ENCODE measurements at places on chromosomes 5 and 9. TPM values are rescaled to one million over a fixed set of nuclear protein-coding genes. Genes with fewer than 3 reads are reported as not detected.

Gene DMRT3
- 1.0 TPM for total RNA-seq

GRCh38 chr9:37149666-37150308 lies 29.4 kb downstream of the ZCCHC7 start:
- no peak for DNase-seq
- no peaks in the 10 kb centered on the region for H3K27me3 ChIP-seq
- no peak overlapping the region for H3K27ac ChIP-seq
- H3K4me3 ChIP-seq = no peak overlapping the region
- no peaks in the 10 kb centered on the region for H3K36me3 ChIP-seq
- no peaks in the 10 kb centered on the region for H3K4me1 ChIP-seq

Gene SLC36A3
- not detected for total RNA-seq

Gene TEK
- 7.4 TPM for total RNA-seq

DNA sequence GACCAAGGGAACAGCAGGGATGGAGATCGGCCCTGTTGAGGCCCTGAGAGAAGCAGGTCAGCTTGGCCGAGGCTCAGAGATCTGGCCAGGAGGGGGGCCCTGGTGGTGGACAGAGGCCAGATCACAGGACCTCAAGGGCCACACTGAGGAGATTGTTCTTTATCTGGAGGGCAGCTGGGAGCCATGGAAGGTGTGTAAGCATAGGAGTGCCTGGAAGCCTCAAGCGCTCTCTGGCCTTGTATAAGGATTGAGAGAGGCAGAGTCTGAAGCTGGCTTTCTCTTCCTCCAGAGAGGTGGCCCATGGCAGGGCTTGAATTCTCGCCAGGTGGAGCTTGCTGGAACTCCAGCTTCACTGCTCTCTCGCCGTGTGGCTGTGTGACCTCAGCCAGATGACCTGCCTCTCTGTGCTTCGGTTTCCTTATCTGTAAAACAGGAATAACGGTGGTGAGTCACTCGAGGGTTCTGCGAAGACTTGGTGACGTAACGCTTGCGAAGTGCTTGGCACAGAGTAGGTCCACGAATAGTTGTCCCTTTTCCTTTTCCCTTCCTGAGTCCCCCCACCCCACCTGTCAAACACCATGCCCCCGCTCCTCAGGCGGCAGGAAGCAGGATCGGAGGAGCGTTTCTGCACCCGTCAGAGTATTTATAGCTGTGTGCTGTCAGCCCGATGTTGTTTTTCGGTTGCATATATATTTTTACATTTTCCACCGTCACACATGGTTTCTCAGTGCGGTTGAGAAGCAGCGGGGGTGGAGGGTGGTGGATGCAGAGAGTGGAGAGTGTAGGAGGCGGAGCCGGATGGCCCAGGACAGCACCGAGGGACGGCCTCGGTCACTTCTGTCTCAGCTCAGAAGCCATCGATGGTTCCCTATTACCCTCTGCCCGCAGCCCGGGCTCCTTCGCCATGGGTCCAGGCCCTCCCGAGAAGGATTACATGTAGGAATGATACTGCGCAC lies 17.0 kb upstream of the CRB2 start:
- H3K36me3 ChIP-seq = no peaks in the 10 kb centered on the region
- peak overlapping the region; percentile 39 for H3K27ac ChIP-seq
- H3K4me1 ChIP-seq = peaks cover 27% of the 10 kb centered on the region
- peak overlapping the region; percentile 41 for H3K4me3 ChIP-seq
- H3K27me3 ChIP-seq = no peaks in the 10 kb centered on the region

Gene VCAN
- total RNA-seq = 36.1 TPM

DNA sequence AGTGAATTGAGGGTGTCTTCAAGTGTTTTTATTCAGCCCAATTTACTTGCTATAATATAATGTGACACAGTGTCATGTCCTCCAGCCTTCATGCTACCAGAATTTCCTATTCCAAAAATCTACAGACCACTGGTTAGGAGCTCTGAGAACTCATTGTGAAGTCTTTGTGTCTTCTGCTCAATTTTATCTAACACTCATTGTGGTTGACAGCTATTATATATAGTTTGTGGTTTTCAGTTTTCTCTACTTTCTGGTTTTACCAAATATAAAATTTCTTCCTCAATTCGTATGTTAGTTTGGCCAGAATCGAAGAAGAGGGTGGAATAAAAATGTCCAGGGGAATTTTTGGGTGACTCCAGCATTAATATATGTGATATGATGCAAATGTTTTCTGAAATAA lies 509.3 kb upstream of the NUDT12 start:
- DNase-seq = no peak
- no peaks in the 10 kb centered on the region for H3K36me3 ChIP-seq
- H3K4me3 ChIP-seq = no peak overlapping the region

- DNase-seq = no peak
- no peaks in the 10 kb centered on the region for H3K27me3 ChIP-seq
- no peaks in the 10 kb centered on the region for H3K36me3 ChIP-seq
- peak overlapping the region; percentile 29 for H3K4me3 ChIP-seq
- H3K4me1 ChIP-seq = peaks cover 17% of the 10 kb centered on the region
Observed at GRCh38 chr5:181217111-181217802, 5.8 kb upstream of the TRIM41 start.

DNA sequence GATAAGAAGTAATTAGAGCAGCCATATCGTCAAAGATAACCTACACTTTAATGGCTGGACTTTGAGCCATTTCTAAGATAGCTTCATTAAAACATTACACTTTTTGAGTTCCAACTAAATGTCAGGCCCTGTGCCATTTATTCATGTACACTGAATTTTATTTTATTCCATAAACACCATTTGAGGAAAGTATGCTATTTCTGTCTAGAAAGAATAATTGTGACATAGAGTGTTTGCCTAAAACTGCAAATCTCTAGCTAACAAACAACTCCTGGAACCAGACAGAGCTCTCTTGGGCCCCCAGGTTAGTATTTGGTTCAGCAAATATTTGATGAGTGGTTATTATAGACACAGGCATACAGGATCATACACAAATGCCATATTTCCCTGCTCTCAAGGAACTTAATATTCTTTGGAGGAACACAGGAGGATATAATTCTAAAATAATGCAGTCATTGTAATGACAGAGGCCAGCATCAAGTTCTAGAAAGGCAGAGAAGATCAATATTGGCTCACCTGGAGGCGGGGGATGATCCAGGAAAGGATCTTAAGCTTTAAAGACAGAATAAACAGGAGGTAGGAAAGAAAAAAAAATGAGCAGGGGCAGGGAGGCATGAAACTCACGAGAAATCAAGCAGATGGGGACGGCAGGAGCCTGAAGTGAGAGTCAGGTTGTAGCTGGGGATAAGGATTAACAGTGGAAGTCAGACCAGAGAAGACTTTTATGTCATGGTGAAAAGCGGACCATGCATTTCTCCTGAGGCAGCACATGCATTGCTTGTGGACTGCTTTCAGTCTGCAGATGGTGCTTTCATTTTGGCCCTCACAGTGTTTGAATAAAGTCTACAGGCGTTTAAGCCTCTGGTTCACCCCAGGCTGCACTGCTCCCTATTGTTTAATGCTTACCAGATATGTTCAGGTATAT lies 127.7 kb downstream of the GCNT1 start:
- no peak overlapping the region for H3K27ac ChIP-seq
- DNase-seq = no peak
- H3K4me1 ChIP-seq = no peaks in the 10 kb centered on the region
- no peak overlapping the region for H3K4me3 ChIP-seq
- no peaks in the 10 kb centered on the region for H3K27me3 ChIP-seq

DNA sequence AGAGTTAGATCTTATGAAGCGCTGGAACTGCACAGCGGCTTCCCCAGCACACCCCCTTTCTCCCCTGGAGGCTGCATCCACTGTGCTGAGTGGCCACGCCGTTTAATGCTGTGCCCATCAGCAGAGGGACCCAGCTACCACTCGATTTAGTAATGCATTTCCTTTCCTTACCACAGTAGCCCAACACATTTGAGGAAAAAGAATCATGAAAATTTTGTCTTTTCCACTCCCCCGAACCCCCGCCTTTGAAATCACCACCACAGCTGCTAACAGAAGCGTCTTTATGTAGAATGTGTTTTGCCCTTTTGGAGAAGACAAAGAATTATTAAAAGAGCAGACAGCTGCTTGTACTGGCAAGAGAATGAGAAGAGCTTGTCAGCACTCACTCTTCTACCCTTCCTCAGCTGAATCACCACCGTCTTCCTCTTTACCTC lies 73.2 kb downstream of the ACER2 start:
- no peak overlapping the region for H3K4me3 ChIP-seq
- no peaks in the 10 kb centered on the region for H3K4me1 ChIP-seq
- no peak for DNase-seq
- H3K36me3 ChIP-seq = no peaks in the 10 kb centered on the region
- H3K27me3 ChIP-seq = peaks cover 5% of the 10 kb centered on the region
- no peak overlapping the region for H3K27ac ChIP-seq

- H3K27me3 ChIP-seq = peaks cover 59% of the 10 kb centered on the region
- peaks cover 10% of the 10 kb centered on the region for H3K4me1 ChIP-seq
- no peaks in the 10 kb centered on the region for H3K36me3 ChIP-seq
- H3K27ac ChIP-seq = no peak overlapping the region
Observed at GRCh38 chr9:132114102-132114707, 34.5 kb upstream of the MED27 start.

GRCh38 chr5:162496100-162496808 lies 428.7 kb downstream of the GABRG2 start:
- no peak for DNase-seq
- no peaks in the 10 kb centered on the region for H3K36me3 ChIP-seq
- no peaks in the 10 kb centered on the region for H3K4me1 ChIP-seq
- no peaks in the 10 kb centered on the region for H3K27me3 ChIP-seq

Gene PFDN1
- 67.5 TPM for total RNA-seq

- H3K4me3 ChIP-seq = peak within 1 kb of the TSS; percentile 80
- no peaks in the 10 kb centered on the region for H3K36me3 ChIP-seq
- H3K4me1 ChIP-seq = no peaks in the 10 kb centered on the region
- DNase-seq = peak; percentile 1
- H3K27me3 ChIP-seq = no peaks in the 10 kb centered on the region
Observed at GRCh38 chr9:25678147-25678666, at the start of gene TUSC1. TUSC1 (minus strand) TSS chr9:25678444; CDS start chr9:25678312, 132 bp downstream.

GRCh38 chr5:61399679-61400078 lies 67.6 kb downstream of the ZSWIM6 start:
- H3K4me1 ChIP-seq = peaks cover 24% of the 10 kb centered on the region
- H3K27ac ChIP-seq = no peak overlapping the region
- no peak overlapping the region for H3K4me3 ChIP-seq
- DNase-seq = no peak
- no peaks in the 10 kb centered on the region for H3K36me3 ChIP-seq

DNA sequence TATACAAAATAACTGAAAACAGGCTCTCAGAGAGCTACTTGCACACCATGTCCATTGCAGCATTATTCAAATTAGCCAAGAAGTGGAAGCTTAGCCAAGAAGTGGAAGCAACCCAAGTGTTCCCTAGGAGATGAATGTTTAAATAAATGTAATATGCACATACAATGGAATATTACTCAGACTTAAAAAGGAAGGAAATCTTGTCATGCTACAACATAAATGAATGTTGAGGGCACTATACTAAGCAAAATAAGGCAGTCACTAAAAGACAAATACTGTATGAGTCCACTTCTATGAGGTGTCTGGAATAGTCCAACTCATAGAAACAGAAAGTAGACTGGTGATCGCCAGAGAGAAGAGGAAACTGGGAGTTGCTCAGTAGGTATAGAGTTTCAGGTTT lies 438.1 kb downstream of the MAT2B start:
- no peaks in the 10 kb centered on the region for H3K4me1 ChIP-seq
- no peaks in the 10 kb centered on the region for H3K36me3 ChIP-seq

Gene ZFP2
- total RNA-seq = 0.95 TPM

DNA sequence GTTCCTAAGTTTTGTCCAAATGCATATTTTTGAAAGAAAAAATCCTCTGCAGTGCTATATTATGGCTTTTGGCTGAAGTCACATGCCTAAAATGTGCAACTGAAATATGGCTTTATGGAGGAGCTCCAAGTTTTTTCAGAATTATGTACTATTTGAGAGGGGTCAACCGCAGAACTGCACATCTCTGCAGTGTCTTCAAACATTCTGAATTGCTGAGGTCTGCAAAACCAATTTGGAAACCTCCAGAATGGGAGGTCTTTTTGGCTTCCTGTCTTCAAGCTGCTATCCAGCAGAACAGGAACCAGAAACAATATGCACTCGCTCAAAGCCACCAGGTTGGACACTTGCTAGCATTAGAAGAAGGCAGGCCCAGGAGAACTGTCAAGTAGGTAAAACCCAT lies 376.0 kb upstream of the PAPPA start:
- no peaks in the 10 kb centered on the region for H3K36me3 ChIP-seq
- H3K27ac ChIP-seq = no peak overlapping the region
- H3K27me3 ChIP-seq = no peaks in the 10 kb centered on the region
- no peak for DNase-seq
- no peak overlapping the region for H3K4me3 ChIP-seq
- no peaks in the 10 kb centered on the region for H3K4me1 ChIP-seq

Gene SLC28A3
- 3.1 TPM for total RNA-seq

DNA sequence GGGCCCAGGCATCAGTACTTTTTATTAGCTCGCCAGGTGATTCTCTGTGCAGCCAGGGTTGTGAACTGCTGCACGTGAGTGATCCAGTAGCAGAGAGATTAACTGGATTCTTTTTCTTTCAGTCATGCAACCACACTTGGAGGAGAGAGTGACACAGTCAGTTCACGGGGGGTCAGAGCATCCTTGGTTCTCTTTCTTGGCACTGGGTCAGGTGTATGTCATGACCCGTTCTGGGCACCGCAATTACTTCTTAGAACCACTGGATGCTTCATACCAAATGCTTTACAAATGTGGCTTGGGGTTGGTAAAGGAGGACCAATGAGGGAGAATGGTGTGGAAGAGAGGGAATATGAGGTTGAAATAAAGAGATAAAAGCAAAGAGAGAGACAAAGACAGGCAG lies 368.7 kb downstream of the MLLT3 start:
- H3K27ac ChIP-seq = no peak overlapping the region
- no peaks in the 10 kb centered on the region for H3K27me3 ChIP-seq
- DNase-seq = no peak

Gene RACK1
- total RNA-seq = 1,915 TPM

GRCh38 chr5:1090538-1090937 lies 21.3 kb downstream of the SLC12A7 start:
- H3K4me3 ChIP-seq = no peak overlapping the region
- no peak overlapping the region for H3K27ac ChIP-seq
- DNase-seq = no peak
- peaks cover 73% of the 10 kb centered on the region for H3K36me3 ChIP-seq
- no peaks in the 10 kb centered on the region for H3K27me3 ChIP-seq

Gene SPATA9
- not detected for total RNA-seq

- no peak overlapping the region for H3K27ac ChIP-seq
- no peaks in the 10 kb centered on the region for H3K4me1 ChIP-seq
- H3K27me3 ChIP-seq = no peaks in the 10 kb centered on the region
- no peak for DNase-seq
- no peaks in the 10 kb centered on the region for H3K36me3 ChIP-seq
Observed at GRCh38 chr9:100575765-100576386, 2.0 kb upstream of the CAVIN4 start.

Measured in esophagus squamous epithelium (tissue), 5 donors.